Kidney glomerular epithelial cell (primary cell): ENCODE measurements at places on chromosomes 7 and 10.

DNA sequence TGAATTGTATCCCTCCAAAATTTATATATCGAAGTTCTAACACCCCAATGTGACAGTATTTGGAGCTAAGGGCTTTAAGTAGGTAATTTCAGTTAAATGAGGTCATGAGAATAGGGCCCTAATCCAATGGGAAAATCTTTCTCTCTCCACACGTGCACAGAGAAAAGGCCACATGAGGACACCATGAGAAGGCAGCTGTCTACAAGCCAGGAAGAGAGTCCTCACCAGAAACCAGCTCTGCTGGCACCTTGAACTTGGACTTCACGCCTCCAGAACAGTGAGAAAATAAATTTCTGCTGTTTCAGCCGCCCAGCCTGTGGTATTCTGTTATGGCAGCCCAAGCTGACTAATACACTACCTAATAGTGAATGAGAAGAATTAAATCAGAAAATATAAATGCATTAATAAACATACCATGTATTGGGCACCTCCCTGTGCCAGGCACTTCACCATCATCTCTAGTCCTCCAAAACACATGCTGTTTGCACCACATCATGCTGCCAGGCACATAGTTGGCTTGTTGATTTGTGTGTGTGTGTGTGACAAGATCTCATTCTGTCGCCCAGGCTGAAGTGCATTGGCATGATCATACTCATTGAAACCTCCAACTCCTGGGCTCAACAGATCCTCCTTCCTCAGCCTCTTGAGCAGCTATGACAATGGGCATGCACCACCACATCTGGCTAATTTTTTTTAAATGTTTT lies 9.1 kb upstream of the TOMM7 start:
- DNase-seq: no peak

DNA sequence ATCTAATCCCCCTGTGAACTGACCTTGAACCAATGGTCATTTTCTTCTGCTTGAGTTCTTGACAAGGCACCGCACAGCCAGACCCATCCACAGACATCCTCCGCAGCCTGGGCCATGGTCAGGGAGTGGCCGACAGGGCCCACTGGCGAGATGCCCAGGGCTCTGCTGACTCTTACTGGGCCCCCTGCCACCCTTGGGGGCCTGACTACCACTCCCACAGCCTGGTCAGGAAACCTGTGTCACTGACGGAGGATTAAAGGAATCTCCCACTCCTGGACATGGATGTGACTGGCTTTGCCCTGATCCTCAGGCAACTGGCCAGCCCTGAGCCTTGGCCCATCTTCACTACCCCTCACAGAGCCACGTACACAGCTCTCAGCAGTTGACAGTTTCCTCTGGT lies 50.4 kb upstream of the ENO4 start:
- DNase-seq: no peak

GRCh38 chr7:34225193-34225592 lies 319.9 kb downstream of the BMPER start:
- DNase-seq: no peak

DNA sequence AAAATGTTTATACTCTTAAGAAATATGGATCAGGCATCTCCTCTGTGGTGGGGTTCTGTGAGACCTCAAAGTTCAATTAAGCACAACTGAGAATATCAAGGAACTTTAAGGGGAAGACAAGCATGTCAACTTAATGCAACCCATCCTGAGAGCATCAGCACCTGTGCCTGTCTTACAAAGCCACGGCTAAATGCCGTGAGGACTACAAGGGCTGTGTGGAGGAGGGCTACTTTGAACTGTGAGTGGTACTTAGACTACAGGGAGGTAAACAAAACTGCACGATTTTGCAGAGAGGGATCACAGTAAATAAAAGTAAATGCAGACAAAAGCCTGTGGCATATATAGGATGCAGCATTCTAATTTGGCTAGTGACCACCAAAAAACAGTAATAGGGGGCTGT lies 139.1 kb downstream of the ATE1 start:
- DNase-seq: no peak

DNA sequence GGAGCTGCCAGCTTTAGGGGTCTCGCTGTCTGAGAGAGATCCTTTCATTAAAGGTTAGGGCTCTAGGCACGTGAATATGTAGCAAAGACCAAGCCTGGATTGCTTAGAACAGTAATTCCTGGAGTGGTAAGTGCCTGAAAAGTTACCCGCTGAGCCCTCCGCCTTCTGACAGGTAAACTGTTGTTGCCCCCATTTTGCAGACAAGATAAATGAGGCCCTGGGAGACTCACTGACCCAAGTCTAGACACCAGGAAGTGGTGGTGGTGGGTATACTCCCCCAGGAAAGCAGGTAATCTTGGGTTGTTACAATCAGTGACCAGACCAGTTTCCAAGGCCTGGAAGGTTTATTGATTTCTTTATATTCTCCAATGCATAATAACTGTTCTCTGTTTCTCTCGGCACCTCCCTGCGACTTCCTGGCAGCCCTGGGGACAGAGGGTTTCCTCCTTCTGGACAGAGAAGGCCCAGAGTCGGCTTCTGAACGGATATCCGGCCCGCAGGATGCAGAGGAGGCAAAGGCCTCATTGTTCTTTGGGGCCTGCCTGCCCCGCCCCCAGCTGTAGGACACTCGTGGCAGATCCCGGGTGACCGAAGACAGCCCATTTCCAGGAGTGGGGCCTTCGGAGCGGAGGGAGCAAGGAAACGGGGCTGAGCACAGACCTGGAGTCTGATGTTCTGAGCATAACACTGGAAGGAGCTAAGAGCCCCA lies 1.3 kb upstream of the GRK5 start:
- peak; percentile 64 for DNase-seq

DNA sequence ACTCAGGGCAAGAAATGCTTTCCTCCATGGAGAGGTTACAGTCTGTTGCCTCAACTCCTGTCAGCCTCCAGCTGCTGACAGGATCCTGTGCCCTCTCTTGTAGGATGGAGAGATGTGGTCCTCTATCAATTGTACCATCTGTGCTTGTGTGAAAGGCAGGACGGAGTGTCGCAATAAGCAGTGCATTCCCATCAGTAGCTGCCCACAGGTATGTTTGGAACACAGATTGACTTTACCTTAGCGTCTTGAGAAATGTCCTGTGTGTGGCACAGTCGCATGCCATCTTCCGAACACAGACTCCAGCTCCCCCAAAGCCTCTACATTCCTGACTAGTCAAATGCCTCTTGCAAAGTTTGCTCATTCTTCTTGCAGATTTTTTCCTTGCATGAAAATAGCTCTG lies 152.6 kb downstream of the BMPER start:
- DNase-seq: no peak

DNA sequence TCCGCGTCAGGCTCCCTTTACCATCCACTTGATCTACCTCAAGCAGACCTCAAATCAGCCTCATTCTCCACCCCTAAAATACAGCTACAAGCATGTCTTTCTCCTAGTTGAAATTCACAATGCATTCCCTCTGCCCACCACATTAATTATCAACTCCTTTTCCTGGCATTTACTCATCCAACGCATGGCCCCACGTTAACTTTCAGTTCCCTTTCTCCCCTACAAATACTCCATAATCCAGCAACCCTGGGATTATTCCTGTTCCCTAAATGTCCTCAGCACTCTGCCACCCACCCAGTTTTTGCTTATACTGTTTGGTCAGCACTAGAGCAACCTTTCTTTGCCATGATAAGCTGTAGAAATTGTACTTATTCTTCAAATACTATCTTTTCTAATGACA lies 5.7 kb upstream of the VIM start:
- DNase-seq: peak; percentile 21

DNA sequence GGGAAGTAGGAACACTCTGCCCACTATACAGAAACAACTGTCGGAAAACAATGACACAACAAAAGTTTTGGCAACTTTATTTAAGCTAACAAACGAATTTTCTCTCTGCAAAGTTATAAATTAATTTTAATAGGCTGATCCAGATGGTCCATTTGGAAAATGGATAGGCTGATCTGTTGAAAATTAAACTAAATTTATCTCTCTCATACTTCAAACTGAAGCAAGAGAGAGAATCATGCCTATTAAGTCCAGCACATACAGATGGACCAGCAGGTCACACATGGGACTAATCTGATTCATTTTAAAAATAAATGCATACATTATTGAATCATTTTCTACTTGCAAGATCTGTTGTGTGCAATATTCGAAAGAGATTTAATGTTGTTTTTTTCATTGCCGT lies 110.1 kb downstream of the BTRC start:
- no peak for DNase-seq

GRCh38 chr10:97543025-97543546 lies 29.5 kb upstream of the ANKRD2 start:
- peak; percentile 87 for DNase-seq
